Muscle of leg (tissue), 16 donors: ENCODE measurements at places on chromosomes 12 and 14. TPM values are rescaled to one million over a fixed set of nuclear protein-coding genes. Genes with fewer than 3 reads are reported as not detected.

- no peak for DNase-seq
- H3K27ac ChIP-seq = peak overlapping the region; percentile 64
- no peak overlapping the region for H3K4me3 ChIP-seq
- no peaks in the 10 kb centered on the region for H3K27me3 ChIP-seq
Measured at GRCh38 chr14:74573421-74574089, 38.5 kb downstream of the LTBP2 start.

AQP2 gene
- 0.09 TPM for polyA plus RNA-seq

GRCh38 chr14:96713426-96713825 lies 83.8 kb upstream of the VRK1 start:
- no peak for DNase-seq

DNA sequence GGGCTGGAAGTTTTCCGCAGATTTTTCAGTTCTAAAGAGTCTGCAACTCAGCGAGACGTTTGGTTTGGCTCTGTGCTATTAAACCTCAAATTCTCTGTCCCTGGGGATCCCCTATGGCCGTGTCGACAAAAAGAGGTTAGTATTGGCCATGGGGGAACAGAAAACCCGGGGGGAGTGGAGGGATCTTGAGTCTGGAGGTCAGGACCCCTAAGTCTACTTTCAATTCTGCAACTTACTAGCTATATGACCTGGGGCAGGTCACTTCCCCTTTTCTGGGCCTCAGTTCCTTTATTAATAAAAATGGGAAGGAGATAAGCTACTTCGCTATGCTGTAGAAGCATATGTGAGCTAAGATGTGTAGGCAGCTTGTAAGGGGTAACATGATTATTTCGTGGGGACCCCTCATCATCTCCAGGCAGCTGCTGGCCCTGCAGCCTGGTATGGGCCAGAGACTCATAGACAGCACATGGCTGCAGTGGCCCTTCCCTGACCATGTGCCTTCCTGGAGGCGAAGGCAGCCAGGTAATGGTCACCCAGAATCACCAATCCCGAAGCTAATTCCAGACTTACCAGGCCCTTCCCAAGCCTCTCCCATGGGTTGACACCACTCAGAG lies 8.6 kb downstream of the ASB2 start:
- no peaks in the 10 kb centered on the region for H3K36me3 ChIP-seq
- no peak for DNase-seq
- no peaks in the 10 kb centered on the region for H3K27me3 ChIP-seq

- H3K36me3 ChIP-seq = no peaks in the 10 kb centered on the region
- DNase-seq = peak; percentile 53
- peaks cover 8% of the 10 kb centered on the region for H3K4me1 ChIP-seq
- no peak overlapping the region for H3K4me3 ChIP-seq
Measured at GRCh38 chr12:92927055-92927435, 2.0 kb downstream of the EEA1 start.
